ENCODE measurements at places on chromosomes 4 and X.

DNA sequence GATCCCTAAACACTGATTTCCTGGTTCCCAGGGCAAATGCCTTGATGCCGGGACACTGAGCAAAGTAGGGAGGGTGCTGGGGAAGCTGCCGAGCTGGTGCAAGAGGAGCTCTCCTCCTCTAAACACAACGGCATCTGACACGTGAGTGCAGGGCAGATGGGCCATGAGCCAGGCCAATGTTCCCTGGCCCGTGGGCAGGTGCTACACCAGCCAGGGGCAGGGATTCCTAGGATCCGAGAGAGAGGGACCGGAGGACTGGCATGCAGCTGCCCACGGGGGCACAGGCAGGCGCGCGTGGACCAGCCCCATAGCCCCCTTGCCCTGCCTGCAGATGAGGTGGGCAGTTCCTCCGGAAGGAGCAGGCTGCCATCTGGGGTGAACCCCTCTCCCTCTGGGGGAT lies 66.8 kb upstream of the AFAP1 start:
- DNase-seq: no peak

GRCh38 chr4:173564461-173564860 lies 34.4 kb upstream of the HAND2 start:
- no peak for DNase-seq

- DNase-seq: no peak
Observed at GRCh38 chr4:82746705-82747574, 51.7 kb downstream of the SCD5 start.

GRCh38 chr4:120517966-120518365 lies 404.6 kb downstream of the PRDM5 start:
- peak; percentile 87 for DNase-seq
